ENCODE measurements at places on chromosomes 4 and X.

DNA sequence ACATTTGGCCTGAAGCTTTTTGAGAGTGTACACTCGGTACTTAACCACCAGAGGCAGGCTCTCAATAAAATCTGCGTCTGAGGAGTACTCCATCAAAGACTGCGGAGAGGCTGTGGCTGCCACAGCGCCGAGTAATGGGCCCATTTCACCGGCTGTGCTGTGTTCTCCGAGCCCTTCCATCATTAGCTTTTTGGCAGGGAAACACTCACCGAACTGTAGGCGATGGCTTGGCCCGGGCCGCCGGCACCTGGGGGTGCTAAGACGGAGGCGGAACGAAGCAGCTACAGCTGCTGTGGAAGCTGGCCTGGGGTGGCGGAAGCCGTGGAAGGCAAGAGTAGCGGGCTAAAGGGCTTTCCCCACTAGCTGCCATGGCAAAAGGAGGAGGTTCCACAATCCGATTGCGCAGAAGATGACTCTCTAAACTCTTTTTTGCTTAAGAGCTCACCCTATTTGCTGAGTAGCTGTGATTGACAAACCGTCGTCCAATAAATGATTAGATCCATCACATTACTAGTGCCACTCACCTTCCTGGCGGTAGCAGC, 48.5 kb upstream of the PABPC1L2A start:
- DNase-seq: no peak

GRCh38 chr4:3266076-3266475, 17.1 kb downstream of the MSANTD1 start:
- no peak for DNase-seq

GRCh38 chr4:37821953-37822605, 4.4 kb upstream of the PGM2 start:
- DNase-seq: no peak

- no peak for DNase-seq
These were observed 786 bp upstream of the ZFX start for GRCh38 chrX:24148535-24149350.

DNA sequence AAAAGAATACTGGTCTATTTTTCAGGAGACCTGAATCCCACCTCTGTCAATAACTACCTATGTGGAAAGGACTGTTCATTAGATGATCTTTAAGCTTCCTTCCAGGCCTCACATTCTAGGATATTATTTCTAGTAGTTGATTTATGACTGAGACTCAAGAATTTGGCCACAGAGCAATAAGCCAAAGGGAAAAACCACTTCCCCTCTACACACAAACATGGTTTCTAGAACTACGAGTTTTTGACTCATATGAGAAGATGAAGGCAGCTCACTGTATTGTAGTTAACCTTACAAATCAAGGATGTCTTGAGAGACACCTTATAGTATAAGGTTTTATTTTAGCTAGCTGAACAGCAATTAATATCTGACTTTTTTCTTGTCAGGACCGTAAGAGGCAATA, 36.9 kb upstream of the GDPD2 start:
- DNase-seq: no peak

DNA sequence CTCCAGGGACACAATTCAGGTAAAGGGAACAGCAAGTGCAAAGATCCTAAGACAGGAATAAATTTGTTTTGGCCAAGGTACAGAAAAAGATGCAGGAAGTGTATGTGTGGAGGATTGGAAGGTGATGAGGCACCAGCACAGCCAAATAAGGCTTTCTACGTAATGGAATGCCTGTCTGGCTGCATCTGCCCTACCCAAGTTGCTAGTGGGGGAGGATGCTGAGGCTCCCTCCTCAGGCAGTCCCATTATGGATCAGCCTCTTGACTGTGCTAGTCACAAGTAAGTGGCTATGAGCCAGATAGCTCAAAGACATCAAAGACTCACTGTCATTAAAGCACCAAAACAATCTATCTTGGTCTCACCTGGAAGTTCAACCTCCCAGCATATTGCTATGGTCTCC, 300.9 kb upstream of the FAT4 start:
- no peak for DNase-seq

DNA sequence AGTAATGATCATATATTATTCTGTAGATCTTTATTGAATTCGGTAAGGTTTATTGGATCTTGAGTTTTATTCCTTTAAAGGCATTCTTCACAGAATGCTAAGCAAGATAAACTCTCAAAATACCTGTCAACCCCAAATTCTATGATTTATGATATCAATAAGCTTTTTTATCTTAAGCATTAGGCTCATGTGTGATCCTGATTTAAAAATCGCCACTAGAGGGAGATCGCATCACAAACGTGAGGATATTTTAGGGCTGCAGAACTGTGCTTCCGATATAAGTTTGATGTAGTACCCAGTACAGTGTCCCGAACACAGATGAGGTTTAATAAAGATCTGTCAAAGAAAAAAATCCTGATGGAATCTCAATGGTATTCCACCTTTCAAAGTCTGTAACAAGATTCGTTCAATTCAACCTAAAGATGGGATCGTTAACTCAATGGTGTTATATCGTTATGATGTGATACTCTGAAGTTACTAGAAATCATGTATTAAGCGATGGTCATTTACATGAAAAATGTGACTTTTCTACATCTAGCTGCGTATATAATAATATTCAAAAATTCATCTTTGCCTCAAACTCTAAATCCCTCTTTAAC, 169.0 kb downstream of the CORIN start:
- no peak for DNase-seq

- no peak for DNase-seq
These were observed 494 bp downstream of the SPOCK3 start for GRCh38 chr4:167233685-167234315.

DNA sequence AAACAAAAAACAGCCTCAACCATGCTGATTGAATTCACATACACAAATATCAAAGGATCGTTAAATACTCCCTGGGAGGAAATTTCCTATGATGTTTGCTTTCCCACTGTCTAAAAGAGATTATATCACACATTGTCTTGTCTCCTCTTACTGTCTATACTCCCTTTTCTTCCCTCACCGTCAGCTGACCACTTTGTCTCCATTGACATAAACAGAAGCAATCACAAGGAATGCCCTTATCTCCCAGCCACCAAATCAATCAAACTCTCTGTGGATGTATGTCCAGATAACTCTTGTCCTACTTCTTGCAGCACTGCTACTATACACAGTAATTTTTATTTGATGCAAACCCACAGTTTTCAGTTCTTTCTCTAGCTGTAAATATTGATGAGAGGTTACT, 12.2 kb upstream of the NUDT9 start:
- no peak for DNase-seq

- no peak for DNase-seq
These were observed 18.6 kb upstream of the TEX13B start for GRCh38 chrX:108000751-108001150.

DNA sequence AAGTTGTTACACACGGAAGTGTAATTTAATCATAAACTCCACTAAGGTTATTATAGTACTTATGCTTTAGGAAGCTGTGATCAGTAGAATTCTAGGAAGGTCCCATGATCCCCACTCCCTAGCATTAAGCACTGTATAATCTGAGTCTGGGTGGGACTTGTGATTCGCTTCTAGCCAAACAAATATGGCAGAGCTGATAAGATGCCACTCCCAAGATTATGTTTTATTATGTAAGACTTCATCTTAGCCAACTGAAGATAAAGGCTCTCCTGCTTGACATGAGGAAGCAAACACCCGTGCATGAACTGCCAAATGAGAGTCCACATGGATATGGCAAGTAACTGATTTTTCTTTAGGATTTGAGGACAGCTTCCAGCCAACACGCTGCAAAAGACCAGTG, 186.4 kb upstream of the NDST3 start:
- DNase-seq: no peak

- DNase-seq: no peak
These were observed 96.4 kb downstream of the EMCN start for GRCh38 chr4:100421361-100421978.

DNA sequence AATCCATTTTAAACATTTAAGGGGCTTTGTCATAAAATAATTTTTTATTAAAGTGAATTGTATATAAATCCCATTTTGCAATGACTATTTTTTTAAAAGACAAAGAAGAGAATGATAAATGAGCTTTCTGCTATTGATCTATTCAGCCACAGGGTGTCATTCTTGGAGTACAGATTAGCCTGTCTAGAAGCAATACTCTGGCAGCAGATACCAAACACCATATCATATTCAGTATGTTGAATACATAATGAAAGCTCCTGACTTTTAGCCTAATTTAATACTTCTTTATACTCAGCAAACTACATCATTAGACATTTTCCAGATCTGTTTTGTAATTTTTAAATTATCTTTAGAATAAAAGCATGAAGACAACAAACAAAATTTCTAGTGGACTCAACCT, 496.3 kb downstream of the PDGFC start:
- no peak for DNase-seq

GRCh38 chr4:16862697-16863096, 35.7 kb downstream of the LDB2 start:
- DNase-seq: no peak

- DNase-seq: no peak
These were observed 111.8 kb downstream of the EFNB1 start for GRCh38 chrX:68940601-68941000.

DNA sequence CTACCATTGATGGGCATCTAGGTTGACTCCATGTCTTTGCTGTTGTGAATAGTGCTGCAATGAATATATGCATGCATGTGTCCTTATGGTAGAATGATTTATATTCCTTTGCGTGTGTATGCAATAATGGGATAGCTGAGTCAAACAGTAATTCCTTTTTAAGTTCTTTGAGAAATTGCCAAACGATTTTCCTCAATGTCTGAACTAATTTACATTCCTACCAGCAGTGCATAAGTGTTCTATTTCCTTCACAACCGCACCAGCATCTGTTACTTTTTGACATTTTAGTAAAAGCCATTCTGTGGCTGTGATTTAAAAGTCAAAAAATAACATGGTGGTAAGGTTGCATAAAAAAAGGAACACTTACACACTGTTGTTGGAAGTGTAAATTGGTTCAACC, 103.1 kb upstream of the FAM47B start:
- no peak for DNase-seq

DNA sequence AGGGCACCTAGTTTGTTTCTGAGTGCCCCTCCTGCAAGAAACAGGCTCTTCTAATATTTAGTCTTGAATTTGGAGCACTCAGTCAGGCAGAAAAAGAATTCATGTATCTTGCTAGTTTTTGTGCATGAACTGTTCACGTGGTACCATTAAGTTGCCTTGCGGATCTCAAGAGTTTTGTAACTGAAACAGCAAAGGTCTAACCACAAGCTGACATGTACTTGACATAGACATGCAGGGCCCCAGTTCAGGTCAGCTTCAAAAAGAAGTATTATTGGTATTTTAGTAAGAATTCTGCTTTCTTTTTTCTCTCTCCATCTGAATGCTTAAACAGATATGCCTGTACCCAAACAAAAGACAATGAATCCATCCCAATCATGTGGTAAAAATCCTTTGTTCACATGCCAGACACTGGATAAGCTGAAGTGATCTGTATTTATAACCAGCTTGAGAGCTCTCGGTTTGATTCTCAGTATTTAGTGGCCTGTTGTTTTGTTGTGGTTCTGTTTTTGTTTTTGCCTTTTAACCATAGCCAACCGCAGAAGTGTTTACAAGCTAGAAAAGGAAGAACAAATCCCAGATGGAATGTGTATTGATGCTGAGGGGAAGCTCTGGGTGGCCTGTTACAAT, 13.0 kb downstream of the RGN start:
- no peak for DNase-seq

GRCh38 chr4:95268819-95269565, 279.8 kb downstream of the UNC5C start:
- no peak for DNase-seq

DNA sequence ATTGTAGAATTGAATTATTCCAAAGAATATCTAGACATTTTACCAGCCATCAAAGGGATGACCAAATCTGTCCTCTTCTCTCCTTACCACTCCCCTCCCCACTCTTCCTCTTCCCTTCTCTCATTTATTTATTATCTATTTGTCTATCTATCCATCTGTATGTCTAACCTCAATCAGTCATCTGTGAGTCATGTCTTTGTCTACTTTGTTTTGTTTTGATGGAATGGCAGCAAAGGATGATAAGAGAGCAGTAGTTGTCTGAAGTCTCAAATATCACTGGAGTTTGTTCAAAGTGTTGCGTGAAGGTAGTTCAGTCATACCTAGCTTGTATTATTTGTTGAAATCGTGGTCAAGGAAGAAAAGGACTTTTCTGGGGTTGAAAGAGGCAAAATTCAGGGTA, 34.7 kb upstream of the PGRMC2 start:
- no peak for DNase-seq

DNA sequence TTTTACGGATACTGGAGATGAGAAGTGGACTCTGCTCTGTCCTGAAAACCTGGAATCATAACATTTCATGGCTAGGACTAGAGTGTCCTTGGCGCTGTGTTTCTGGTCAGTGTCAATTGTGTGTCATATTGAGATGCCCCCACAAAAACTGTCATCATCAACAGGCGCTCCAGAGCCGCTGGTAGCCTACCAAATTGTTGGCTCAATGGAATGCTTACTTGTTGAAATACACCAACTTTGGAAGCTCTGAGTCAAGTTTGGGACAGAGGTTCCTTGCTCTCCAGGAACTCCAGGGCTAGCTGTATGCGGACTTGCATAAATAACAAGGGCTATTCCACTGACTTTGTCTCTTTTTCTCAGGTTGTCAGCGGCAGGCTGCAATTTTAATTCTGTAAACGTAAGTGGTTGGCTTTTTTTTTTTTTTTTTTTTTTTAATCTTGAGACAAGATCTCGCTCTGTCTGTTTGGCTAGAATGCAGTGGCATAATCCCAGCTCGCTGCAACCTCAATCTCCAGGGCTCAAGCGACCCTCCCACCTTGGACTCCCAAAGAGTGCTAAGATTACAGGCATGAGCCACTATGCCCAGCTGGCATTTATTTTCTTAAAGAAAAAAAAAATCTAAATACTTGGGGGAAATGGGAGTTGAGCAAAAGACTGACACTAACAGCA, 871 bp upstream of the HPGD start:
- no peak for DNase-seq

GRCh38 chrX:28124416-28124815, 143.2 kb upstream of the DCAF8L1 start:
- DNase-seq: no peak
